Stimulated activated CD8-positive, alpha-beta memory T cell treated with anti-CD3 and anti-CD28 coated beads, Interleukin-12 subunit alpha, Interleukin-12 subunit beta, amount 100 ng/mL, for 1 hour (primary cell): ENCODE measurements at places on chromosomes 5 and 9.

- DNase-seq = no peak
Measured at GRCh38 chr5:172079876-172080275, 73.4 kb upstream of the FBXW11 start.

DNA sequence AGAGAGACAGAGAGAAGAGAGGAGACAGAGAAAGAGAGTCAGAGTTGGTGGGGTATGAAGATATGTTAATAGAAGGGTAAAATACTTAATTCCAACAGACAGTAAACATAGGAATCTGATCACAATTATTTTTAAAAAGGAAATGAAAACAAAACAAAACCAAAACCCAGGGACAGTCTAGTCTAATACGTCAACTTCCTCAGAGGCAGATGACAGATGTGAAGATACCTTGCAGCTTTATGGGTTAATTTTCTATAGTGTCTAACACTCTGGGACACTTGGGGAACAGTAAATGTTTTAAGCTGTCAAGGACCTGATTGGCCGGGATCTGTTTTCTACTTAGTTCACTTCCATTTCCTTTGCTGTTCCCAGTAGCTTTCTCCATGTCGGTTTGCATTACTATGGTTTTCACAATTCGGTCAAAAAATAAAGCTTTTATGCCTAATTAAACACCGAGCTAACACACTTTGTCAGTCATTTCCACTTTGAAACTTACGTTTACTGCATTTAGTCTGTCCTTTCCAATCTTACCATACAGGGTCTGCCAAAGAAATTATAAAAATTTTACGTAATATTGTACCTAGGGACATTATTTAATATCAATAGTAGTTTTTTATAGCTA is 216.5 kb downstream of the MCTP1 start:
- DNase-seq = no peak

GRCh38 chr9:121059513-121059912 is 9.4 kb upstream of the C5 start:
- no peak for DNase-seq

DNA sequence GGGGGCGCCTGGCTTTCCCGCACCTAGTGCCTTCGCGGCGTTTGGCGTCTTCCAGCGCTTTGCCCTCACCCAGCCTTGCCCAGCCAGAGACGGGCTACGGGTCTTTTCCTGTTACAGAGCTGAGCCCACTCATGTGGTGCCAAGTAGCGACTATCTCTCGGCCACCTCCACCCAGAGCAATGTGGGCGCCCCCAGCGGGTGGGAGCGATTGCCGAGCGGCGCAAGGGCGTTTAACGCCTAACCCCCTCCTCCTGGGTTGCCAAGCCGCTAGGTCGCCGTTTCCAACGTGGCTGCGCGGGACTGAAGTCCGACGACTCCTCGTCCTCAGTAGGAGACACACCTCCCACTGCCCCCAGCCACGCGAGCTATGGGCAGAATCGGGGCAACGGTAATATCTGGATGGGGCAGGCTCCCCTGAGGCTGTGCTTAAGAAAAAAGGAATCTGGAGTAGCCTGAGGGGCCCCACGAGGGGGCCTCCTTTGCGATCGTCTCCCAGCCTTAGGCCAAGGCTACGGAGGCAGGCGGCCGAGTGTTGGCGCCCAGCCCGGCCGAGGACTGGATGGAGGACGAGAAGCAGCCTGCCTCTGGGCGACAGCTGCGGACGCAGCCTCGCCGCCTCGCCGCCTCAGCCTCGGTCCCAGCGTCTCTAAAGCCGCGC is 5.8 kb downstream of the TLX3 start:
- DNase-seq = no peak

DNA sequence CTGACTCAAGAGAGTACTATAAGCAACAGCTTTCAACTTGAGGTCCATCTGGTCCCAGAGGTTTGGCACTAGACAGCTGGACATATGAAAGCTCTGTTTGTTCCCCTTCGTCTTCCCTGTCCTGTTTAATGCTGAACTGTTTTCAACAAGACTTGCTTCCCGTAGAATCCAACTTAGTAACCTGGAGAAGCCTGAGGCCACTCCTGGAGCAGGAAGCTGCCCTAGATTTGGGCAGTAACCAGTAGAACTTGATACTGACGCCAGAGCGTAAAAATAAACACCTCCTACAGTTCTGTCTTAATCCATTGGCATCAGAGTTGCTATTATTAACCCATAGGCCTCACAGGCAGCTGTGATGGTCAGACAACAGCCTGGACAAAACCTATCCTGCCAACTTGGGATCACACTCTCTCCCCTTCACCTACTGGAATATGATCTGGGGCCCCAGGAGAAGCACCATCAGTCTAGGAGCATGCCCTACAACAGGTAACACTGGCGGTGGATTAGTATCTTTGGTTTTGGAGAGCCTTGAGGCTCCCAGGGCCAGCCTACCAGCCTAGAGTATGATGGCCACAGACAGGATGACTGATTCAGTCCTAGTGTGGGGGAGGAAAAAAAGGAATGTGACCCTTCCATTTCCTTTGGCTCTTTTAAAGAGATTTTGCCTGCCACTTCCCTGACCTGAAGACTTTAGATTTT is 29.2 kb downstream of the RUSC2 start:
- no peak for DNase-seq

DNA sequence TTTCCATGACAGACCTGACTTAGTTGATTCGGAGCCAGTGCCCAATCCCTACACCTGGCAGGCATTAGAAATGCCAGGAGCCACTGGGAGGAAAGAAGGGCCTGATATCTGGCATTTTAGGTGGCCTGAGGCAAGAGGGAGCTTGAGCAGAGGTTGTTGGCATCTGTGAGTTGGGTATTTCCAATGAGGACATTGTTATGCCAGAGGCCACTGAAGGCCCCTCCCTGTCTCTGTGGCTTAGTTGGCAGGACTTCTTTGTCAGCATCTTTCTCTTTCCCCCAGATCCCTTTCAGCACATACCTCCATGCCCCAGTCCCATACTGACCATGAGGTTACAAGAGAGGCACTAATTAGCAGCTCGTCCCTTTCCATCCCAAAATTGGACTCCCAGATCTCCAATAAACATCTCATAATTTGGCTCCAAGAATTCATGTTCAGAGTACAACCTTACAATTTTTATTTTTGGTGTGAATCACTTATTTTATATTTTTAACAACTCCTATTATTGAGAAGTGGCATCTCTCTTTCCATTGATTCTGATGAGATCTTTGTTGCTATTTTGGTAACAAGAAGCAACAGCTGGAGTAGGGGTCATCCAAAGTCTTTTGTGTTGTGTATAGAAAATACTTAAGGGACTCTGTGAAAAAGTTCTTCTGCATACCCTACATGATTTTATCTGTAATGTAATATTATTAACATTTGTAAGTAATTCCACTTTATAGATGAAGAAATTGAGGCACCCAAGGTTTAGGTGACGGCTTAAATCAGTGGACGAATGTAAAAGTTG is 68.6 kb upstream of the MAP3K1 start:
- DNase-seq = no peak

DNA sequence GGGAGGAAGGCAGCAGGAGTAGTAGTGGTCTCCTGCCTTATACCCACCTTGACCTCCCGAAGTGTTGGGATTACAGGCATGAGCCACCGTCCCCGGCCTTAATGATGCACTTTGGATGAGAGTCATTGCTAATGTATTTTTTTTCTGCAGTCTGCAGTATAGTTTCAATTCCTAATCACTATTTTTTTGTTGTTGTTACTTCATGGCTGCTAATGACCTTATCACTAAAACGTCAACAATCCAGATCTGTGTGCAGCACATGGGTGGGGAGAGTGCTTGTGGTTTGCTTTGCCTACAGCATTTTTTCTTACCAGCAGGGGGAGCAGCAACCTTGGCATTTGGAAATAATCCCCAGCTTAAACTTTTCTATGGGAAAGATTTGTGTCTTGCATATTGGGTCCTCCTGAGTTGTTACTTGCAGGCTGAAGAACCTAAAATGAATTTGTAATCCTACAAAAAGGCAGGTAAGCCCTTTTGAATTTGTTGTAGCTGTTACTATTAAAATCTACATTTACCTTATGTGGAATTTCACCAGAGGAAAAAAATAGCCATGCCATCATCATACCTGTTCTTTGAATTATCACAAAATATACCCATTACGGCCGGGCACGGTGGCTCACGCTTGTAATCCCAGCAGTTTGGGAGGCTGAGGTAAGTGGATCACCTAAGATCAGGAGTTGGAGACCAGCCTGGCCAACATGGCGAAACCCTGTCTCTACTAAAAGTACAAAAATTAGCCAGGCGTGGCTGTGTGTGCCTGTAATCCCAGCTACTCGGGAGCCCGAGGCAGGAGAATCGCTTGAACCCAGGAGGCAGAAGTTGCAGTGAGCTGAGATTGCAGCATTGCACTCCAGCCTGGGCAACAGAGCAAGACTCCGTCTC is 6.3 kb upstream of the MED7 start:
- DNase-seq = peak; percentile 73

DNA sequence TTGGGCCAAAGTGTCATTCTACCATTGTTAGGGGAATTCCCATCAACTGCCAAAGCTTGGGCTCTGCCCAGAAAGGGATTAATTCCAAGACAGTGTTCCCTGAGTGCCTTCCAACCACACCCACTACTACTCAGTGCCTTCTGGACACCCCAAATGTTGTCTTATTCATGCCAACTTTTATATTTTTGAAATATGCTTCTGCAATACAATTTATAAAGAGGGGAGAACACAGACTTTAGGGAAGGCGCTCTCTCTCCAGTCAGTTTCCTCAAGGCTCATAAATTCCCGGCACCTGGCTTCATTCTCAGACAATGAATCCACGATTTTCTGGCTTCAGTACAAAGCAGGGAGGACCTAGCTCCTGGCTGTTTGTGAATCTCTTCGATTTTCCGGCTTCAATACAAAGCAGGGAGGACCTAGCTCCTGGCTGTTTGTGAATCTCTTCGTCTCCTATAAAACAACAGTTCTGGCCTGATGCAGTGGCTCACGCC is 120.1 kb upstream of the MYO10 start:
- DNase-seq = no peak

DNA sequence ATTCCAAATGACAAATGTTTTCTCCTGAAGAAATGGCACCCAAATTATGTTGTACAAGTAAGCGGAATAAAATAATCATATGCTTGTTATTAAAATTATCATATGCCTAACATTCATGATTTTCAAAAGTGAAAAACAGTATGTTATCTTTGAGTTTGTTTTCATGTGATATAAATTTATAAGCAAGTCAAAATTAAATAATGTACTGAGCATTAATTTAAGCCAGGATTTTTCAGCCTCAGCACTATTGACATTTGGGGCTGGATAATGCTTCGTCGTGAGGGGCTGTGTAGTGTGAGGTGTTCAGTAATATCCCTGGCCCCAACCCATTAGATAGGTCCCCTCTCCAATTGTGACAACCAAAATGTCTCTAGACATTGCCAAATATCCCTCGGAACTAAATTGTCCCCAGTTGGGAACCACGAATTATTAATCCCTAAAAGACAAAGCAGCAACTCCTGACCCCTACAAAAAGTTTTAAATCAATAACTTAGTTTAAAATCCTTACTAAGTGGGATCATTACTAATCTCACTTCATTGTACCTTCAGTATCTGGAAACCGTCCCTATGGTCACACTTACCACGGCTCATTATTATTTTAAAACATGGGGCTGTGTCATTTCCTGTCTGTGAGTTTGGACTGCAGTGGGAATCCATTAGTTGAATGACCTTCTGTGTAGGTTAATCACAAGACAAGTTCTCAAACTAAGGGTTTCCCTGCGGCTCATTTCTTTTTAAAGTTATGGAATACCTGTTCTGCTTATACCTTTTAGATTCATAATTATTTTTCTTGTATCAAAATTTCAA is 1.3 kb upstream of the NNT start:
- no peak for DNase-seq

DNA sequence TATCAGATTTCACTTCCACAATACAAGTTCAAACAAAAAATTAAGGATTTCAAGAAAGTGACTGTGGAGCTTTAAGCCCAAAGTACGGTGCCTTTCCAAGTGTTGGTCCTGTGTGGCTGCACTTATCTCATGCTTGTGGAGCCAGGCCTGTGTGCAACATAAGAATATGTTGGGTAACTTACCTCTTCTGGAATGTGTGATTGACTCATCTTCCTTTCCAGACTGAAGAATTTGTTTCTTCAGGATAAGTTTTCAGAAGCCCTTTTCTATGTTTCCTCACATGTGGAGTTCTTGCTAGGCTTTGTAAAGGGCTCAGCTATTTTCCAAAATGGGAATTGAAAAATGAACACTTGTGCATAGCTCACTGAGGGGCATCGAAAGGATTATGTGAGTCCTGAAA is 485.1 kb upstream of the PAPPA start:
- no peak for DNase-seq

DNA sequence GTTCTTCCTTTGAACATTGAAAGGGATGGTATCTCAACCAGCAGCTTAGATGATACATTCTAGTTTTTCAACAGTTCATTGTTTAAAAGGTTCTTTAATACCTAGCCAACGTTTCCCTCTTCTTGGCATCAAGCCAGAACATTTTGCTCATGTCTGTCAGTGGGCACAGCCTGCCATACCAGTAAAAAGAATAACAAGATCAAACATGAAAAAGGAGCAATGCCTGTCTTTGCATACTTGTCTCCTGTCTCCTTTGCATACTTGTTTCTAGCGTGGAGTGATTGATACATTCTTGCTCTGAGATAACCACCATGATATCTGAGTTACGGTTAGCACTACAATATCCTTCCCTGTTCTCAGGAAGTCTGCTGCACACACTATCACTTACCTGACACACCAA is 248.6 kb upstream of the DAPK1 start:
- no peak for DNase-seq

GRCh38 chr5:135208903-135209721 is 175.1 kb upstream of the PITX1 start:
- no peak for DNase-seq

- DNase-seq = no peak
Measured at GRCh38 chr5:107889387-107889786, 218.7 kb upstream of the EFNA5 start.

DNA sequence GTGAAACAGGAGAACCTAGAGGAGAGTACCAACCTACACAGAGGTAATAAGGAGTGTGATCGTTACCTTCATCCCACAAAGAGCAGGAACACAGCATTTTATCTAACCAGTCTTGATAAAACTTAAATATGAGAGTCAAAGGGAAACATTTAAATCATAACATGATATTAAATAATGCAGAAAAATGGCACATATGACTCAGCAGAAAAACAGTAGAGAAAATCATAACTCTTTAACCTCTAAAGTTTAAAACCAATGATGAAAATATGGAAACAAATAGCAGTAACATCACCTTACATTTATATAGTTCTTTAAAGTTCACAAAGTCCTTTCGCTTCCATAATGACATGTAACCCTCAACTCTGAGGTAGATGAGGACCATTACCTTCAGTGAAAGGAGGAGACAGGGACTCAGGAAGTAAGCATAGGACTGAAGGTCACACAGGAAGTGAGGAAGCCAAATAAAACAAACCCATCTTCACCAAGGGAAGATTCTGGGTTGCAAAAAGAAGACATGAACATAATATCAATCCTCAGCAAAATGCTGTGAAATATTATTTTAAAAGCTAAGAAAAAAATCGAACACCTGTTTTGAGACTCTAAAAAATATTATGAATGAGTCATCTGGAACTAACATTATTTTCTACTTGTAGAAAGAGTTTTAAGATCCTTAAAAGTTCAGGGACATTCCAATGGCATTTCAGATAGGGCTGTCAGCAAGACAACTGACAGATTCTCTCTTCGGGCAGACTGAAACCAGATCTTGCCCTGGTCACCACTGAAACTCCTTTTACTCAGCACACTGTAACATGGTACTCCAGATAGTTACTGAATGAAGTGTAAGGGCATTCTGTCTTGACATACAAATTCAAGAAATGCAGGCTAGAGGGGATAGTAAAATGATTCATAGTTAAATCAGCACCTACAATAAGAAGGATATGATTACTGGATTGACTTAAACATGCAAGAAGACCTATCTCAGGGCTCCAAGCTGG is 148.5 kb downstream of the EPB41L4A start:
- no peak for DNase-seq

- no peak for DNase-seq
Measured at GRCh38 chr5:108925073-108925472, 177.4 kb downstream of the FER start.
